ENCODE measurements at places on chromosomes 12 and 14.

DNA sequence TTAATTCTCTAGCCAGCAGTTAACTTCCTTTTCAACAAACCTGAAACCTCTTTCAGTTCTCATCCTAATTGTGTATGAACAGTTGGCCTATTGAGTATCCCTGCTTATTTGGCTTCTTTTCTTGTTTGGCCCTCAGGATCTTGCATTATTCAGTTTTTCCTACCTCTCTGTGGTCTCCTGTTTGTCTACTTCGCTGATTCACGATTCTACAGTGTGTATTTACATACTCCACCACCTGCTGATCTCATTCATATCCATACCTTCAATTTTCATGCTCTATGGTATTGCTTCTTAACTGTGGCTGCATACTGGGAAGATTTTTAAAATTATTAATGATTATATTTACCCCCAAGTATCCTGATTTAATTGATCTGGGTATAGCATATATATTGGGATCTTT, 56.4 kb downstream of the RASSF9 start:
- no peak for DNase-seq

DNA sequence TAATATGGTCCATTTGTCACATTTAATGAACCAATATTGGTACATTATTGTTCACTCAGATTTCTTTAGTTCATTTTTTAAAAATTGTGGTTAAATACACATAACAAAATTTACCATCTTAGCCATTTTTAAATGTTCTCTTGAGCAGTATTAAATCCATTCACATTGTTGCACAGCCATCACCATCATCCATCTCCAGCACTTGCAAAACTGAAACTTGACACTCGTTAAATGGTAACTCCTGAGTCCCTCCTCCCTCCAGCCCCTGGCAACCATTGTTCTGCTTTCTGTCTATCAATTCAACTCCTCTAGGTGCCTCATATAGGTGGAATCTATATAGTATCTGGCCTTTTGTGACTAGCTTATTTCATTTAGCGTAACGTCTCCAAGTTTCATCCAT, 86.4 kb downstream of the ACACB start:
- no peak for DNase-seq

- DNase-seq: no peak
These were observed 111.9 kb downstream of the GARIN6 start for GRCh38 chr12:99759444-99759843.

DNA sequence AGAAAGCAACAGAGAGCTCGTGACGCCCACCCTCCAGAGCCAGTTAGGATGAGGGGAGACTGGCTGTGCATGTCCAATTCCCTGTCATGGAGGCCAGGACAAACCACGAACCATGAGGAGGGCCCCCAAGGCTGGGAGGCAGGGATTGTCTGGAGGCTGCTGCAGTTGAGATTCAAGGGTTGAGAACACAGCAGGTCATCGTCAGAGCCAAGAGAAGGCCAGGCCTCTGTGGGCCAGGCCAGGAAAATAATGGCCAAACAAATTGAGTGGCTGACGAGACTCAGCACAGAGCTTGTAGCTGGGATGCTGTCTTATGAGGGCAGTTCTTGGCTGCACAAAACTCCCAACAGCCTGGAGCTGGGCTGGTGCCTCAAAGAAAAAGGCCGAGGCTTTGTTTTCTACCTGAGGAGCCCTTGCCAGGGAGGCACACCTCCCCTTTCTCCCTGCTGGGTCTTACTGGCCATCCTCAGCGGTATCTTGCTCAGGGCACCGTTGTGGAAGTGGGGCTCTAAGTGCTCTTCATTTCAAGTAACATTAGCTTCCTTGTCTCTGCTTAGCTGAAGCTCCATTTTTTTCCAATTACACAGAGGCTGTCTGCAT, 665.9 kb downstream of the BCL11B start:
- DNase-seq: no peak

GRCh38 chr14:68543516-68543915, 249.4 kb downstream of the ZFP36L1 start:
- no peak for DNase-seq

DNA sequence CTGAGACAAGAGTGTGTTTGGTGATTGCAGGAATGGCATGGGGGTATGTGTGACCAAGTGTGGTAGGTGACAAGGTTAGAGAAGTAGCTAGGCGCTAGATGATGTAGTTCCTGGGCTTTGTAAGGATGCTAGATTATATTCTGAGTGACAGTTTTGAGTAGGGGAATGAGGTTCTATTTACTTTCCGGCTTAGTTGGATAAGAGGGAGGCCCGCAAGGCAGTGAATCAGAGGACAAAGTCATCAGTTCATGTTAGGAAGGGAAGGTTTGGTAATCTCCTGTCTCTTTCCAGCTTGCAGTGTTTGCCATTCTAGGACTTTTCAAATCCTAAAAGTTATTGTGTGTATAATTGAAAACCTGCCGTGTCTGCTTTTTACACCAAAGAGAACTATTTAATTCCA, 45.0 kb downstream of the CFAP54 start:
- no peak for DNase-seq

DNA sequence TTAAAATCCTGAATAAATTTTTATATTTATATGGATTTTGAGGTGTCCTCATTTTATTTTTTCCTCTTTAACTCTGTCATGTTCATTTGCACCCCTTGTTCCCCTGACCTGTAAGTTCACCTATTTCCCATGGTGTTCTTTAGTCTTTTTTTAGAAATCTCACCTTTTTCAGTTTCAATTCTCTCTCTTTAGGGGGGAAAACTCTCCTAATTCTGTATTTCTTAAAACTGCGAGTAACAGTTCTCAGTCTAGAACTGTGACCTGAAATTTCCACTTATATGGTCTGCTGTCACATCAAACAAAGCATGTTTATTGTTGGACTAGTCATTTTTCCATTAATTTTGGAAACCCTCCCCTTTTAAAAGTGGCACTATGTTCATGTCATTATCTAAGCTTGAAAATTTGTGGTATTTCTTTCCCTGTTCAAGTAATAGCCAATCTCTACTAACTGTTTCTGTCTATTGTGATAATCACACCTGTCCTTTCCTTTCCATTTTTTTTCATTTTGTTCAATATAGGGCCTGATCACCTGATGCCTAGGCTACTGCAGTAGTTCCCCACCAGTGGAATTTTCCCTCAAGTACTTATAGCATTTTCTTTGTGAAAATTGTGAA, 14.0 kb upstream of the FBXO33 start:
- DNase-seq: no peak

- DNase-seq: no peak
These were observed 64.7 kb downstream of the TNFAIP2 start for GRCh38 chr14:103187911-103188310.

GRCh38 chr12:83042441-83043200, 355.9 kb downstream of the TMTC2 start:
- DNase-seq: no peak

GRCh38 chr12:46219877-46220655, 48.8 kb downstream of the SLC38A1 start:
- no peak for DNase-seq

DNA sequence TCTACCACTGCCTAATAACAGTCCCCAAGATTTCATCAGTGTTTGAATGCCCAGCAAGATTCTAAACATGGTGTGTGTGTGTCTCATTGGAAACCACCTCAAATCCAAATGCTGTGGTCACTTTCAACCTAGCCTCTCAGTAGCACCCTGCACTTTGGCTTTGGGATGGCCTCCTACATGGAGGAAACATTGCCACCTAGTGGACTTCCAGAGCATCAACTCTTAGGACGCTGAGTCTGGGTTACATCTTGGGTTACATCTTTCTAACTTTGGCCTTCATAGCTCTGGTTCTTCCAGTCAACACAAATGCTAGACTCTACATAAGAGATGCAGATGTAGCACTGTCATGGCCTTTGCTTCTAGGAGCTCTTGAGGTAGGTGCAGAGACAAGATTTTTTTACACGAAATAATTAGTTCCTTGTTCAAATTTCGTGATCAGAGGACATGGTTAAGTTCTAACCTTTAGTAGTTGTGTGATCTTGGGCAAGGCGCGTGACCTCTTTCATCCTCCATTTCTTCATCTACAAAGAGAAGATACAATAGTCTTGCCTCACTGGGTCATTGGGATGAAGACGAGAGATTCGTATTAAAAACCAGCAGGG, 113.5 kb upstream of the VASH1 start:
- DNase-seq: no peak

- DNase-seq: no peak
These were observed 66.0 kb downstream of the BHLHE41 start for GRCh38 chr12:26058818-26059217.

GRCh38 chr14:70873627-70874026, 33.6 kb upstream of the PCNX1 start:
- no peak for DNase-seq

DNA sequence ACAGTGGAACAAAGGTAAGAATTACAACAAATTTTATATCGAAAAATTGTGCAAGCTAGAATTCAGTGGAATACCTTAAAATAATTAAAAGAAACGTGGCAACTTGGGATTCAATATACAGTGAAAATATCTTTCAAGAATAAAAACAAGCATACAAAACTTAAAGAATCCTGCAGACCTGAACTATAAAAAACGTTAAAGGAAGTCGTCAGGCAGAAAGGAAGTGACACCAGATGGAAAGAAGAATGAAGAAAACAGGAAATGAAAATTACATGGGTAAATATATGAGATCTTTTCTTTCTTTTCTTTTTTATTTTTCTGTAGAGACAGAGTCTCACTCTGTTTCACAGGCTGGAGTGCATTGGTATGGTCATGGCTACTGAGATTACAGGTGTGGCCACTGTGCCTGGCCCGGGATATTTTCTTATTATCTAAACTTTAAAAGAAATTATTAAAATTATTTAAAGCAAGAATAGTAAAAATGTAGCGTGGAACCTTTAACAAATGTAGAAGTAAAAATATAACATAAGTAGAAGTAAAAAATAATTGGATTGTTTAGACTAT, 4.7 kb downstream of the MGP start:
- no peak for DNase-seq

DNA sequence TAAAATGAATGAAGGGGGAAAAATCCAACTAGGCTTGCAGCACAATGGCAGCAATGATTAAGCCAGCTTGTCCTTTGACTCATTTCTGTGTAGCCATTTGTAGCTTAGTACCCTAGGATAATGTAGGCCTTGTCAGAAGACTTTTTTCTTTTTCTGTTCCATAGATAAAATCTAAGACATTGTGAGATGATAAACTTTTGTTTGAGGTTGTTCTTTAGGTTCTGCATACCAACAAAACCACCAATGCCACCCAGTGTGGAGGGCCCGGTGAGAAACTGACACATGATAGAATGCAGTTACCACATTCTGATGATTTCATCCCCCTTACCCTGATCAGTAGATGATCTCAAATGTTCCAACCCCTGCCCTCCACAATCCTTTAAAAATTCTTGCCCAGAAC, 6.6 kb upstream of the KLRD1 start:
- DNase-seq: no peak

DNA sequence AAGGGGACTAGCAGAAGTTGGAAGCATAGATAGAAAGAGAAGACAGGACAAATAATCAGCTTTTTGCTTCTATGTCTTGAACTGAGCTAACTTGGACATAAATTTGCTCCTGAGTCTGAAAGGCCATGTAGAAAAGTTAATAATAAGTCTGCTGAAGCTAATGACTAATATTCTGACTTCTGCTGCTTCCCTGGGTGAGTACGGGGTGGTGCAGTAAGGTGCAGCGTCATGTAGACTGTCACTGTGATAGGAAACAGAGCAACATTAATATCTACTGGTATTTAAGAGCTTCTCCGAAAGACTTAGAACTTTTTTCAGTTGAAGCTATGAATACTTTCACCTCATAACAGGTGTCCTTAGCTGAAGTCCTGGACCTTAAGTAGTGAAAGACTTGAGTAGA, 34.1 kb upstream of the CPM start:
- DNase-seq: no peak

DNA sequence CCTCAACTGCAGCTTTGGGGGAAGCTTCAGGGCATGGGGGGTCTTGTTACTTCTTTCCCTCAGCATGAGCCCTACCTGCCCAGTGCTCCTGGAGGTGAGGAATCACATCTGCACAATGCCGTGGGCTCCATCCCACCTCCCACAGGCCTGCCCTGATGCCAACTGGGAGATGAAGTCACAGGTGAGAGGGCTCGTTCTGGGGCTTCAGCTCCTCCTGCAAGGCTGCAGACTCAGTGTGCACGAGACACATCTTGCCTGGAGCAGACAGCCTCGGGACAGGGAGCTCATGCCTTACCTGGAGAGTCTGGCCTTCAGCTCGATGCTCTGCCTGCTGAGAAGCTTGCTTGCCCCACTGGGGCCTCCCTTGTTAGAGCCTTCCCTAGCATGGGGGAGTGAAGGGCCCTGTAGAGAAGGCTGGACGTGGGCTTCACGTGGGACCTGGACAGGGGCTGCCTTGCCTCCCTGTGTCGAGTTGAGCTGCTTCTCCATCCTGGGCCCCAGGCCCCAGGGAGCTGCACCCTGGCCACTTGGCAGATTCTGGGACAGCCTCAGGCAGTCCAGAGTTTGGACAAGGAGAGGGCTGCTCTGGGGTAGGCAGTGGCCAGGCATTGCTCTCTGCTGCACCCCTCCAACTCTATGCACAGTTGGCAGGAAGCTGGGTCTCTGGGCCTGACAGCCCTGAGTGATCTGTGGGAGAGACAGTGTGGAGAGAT, 171.4 kb downstream of the KIF26A start:
- no peak for DNase-seq

- no peak for DNase-seq
These were observed 23.9 kb downstream of the CLMN start for GRCh38 chr14:95295600-95296376.

DNA sequence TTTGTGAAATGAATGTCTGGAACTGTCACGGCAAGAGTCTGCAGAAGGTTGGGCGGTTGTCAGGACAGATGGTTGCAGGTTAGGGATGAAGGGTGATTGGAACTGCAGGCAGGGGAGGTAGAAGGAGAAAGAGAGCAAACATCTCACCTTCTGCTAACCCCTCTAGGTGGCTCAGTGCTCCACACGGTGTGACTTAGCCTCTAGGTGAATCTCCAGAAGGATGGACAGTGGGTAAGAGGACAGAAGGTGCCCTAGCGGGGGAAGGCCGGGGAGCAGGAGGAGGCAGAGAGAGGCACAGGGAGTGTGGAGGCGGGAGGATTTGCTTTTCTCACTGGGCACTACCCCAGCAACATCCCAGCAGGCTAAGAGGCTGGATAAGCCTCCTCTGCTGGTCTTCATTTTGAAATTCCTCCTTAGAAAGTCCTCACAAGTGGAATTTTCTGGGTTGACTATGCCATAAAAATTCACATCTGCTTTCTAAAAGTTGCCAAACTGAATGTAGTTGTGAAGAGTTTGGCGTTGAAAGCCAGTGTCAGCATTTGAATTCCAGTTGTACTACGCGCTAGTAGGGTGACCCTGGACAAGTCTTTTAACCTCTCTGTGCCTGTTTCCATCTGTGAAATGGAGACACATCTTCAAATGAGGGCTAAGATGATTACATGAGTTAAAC, 10.7 kb upstream of the GPR68 start:
- DNase-seq: no peak

- no peak for DNase-seq
These were observed 40.9 kb upstream of the SMUG1 start for GRCh38 chr12:54229624-54230212.
